ENCODE measurements at places on chromosomes 12 and 14. TPM values are rescaled to one million over a fixed set of nuclear protein-coding genes. Genes with fewer than 3 reads are reported as not detected.

Gene MYBPC1
- 85.2 TPM for total RNA-seq

Gene PLCZ1
- total RNA-seq, result not detected

- DNase-seq, result no peak
Measured at GRCh38 chr12:55906056-55906455, 21.6 kb downstream of the PYM1 start.

- DNase-seq, result no peak
Measured at GRCh38 chr14:92493024-92493423, 20.6 kb upstream of the RIN3 start.

GRCh38 chr14:65290830-65291229, 121.7 kb upstream of the FUT8 start:
- no peak for DNase-seq

DNA sequence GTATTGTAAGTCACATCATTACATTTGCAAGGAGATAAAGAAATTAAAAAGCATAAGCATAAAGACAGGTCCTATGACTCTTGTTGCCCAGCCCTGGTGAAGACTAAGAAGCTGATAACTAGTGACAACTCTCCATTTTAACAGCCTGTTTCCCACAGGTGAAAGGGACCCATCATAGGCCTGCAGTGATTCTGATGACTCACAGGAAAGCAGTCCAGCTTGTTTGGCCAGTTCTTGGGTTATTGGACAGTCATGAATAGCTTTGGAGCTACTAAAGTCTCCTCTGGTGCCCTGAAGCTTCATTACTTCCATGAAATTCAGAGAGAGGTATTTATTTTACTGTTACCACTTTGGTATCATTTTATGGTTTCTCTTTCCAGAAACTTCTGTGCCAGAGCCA, 55.5 kb upstream of the DYRK2 start:
- DNase-seq, result peak; percentile 75

Measured in urinary bladder (tissue), 4 donors.